ENCODE measurements at places on chromosomes 12 and 14. TPM values are rescaled to one million over a fixed set of nuclear protein-coding genes. Genes with fewer than 3 reads are reported as not detected.

DNA sequence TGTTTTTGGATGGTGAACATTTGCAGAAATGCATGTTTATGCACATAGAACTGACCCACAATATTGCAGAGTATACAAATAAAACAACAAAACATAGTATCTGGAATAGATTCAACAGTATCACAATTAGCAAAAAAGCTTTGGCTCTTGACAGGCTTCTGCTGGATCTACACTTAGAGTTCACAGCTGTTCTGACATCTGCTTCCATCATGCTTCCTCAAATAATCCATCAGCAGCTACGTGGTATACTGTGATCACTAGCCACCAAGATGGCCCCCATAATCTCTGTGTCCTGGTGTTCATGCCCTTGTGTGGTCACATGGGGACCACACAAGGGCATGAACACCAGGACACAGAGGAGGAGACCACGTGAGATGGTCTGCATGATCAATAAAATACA lies 166.6 kb upstream of the CCDC198 start:
- no peak for DNase-seq

DNA sequence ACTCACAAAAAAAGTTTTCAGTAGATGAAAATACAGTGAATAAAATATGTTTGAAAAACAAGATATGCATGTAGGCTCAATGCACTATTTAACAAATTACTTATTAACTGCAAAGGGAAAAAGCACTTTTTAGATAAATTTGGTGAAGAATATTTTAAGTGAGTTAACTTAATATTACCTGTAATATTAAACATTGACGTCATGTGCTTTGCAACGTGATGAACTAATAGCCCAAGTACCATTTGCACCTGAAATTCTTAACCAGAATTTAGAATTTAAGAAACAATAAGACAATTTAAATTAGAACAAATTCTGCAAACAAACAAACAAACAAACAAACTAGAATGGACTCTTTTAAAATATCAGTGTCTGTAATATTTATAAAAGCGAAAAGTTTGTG lies 659.0 kb upstream of the NOVA1 start:
- no peak for DNase-seq

The AMDHD1 gene
- 0.88 TPM for polyA plus RNA-seq

GRCh38 chr12:25872137-25872536 lies 86.3 kb upstream of the RASSF8 start:
- DNase-seq: no peak

- DNase-seq: no peak
Measured at GRCh38 chr14:92259613-92260357, 63.2 kb upstream of the SLC24A4 start.

DNA sequence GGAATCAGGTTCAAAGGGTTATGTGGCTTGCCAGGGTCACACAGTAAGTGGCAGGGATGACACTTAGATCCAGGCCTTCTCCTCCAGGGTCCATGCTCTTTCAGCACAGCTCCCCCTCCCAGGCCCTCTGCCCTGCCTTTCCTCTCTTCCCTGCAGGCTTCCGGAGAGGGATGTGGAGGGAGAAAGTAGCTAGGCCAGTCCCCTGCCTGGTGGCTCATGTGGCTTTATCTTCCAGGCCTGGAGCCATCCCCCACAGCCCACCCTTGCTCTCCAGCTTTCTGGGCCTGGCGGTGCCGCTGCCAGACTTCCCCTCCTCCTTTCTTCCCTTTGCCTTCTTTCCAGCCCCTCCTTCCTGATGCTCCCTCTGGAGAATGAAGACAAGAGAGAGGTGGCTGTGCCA lies 1.7 kb downstream of the PSMB11 start:
- DNase-seq: no peak

DNA sequence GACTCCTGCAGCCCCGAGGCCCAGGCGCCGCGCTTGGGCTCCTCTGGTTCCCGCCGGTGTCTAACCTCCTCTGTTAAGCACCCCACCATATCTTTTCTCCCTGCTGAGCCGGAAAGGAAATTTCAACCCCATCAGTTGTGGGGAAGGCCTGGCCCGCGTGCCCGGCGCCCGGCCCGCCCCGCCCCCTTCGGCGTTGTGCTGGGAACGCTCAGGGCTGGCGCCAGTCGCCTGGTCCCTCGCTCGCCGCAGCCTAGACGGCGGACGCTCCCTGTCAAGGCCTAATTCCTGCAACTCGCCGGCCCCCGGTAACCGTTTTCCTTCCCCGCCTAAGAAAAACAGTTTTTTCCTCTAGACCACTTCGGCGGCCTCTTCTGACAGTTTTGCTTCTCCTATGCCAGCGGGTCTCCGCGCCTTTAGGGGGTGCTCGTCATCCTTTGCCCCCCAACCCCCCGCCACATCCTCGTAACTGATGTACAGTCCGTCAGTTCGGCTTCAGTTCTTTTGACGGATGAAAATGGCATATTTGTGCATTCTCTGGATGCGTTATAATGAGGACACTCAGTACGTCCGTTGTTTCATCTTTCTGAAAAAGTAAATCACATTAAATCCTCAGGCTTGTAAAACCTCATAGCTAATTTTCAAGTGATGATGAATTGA lies 506 bp upstream of the NAP1L1 start:
- DNase-seq: no peak

The OR10AD1 gene
- not detected for polyA plus RNA-seq

- no peak for DNase-seq
Measured at GRCh38 chr12:47636908-47637780, 68.7 kb downstream of the RPAP3 start.

DNA sequence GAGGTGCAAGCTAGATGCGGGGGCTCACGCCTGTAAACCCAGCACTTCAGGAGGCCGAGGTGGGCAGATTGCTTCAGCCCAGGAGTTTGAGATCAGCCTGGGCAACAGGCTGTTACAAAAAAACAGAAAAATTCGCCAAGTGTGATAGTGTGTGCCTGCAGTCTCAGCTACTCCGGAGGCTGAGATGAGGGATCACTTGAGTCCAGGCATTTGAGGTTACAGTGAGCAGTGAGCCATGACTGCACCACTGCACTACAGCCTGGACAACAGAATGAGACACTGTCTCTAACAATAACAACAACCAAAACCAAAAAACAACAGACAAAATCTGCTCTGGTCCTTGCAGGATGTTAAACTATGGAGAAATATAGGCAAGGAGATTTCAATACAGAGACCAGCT lies 13.9 kb downstream of the BTBD7 start:
- no peak for DNase-seq

GRCh38 chr12:54616933-54617680 lies 17.6 kb downstream of the LACRT start:
- no peak for DNase-seq

GRCh38 chr14:37013078-37013477 lies 159.3 kb downstream of the SLC25A21 start:
- DNase-seq: no peak

DNA sequence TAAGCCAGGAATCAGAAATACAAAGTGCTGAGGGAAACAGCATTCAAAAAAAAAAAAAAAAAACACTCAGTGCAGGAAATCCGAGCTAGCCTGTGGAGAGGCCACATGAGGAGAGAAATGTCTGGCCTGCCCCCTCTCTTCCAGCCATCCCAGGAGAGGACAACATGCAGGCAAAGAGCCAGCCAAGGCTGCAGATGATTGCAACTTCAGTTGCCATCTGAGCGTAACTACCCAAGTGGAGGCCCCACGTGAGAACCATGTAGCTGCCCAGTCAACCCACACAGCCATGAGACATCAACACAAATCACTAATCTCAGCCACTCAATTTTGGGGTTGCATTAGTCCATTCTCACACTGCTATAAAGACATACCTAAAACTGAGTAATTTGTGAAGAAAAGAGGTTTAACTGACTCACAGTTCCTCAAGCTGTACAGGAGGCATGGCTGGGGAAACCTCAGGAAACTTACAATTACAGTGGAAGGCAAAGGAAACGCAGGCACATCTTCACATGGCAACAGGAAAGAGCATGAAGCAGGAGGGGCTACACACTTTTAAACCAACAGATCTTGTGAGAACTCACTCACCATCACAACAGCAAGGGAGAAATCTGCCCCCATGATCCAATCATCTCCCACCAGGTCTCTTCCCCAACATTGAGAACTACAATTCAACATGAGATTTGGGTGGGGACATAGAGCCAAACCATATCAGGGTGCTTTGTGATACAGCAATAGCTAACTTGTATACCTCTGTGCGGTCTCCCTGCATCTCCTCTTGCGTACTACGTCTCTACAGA lies 161.1 kb downstream of the PIWIL1 start:
- no peak for DNase-seq

GRCh38 chr14:38176379-38176778 lies 31.3 kb upstream of the SSTR1 start:
- no peak for DNase-seq

DNA sequence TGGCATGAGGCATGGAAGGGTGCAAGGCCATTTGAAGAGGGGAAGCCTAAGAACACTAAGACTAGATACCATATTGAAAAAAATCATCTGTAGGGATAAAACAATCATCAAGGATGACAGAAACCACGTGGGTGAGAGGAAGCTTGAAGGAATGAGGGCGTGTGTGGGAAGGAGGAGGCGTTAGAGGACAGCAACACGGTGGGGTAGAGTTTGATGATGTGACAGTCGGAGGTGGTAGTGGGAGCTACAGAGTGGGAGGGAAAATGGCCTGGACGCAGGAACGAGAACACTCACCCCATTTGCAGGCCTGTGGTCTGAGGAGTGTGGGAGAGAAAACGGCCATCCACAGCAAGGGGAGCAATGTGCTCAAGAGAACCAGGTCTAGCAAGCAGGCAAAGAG lies 25.4 kb upstream of the NUDT4 start:
- DNase-seq: no peak

GRCh38 chr14:77407158-77407557 lies 16.2 kb downstream of the NOXRED1 start:
- DNase-seq: no peak

DNA sequence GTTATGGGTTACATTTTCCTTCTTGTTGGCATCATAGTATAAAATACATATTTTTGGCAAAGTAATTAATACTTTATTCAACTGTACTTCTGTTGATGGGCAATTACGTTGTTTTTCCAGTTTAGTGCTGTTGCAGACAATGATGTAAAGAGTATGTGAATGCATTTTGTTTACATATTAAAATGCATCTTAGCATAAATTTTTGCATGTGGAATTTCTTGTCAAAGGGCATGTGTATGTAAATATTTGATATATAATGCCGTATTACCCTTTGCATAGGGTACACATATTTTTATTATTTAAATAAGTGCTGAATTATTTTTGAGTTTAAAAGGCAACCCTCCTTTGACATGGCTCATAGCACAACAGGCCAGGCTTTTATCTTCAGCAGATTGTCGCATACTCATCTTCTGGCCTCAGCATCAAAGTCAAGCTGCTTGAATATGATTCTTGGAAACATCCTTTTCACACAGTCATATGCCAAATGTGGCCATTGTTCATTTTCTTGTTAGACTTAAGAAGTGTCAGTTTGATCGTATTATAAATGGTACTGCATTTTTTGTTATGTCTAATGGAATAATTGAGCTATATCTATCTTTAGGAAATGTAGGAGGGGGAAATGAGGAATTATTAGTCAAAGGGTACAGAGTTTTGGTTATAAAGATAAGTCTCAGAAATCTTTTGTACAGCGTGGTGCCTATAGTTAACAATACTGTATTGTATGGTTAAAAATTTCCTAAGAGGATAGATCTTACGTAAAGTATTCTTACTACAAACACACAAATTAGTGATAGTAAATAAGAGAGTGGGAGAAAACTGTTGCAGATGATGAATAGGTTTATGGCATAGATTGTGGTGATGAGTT lies 138.5 kb downstream of the FUT8 start:
- DNase-seq: no peak

DNA sequence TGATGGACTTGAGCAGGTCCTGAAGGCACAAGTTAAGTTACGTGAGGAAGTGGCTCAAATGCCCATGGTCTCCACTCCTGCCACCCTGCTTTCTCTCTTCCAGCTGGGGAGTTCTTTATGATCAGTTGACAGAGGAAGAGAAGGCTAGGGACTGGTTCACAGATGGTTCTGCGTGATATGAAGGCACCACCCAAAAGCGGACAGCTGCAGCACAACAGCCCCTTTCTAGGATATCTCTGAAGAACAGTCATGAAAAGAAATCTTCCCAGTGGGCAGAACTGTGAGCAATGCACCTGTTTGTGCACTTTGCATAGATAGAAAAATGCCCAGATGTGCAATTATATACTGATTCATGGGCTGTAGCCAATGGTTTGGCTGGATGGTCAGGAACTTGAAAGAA lies 162.4 kb upstream of the FSCB start:
- no peak for DNase-seq

DNA sequence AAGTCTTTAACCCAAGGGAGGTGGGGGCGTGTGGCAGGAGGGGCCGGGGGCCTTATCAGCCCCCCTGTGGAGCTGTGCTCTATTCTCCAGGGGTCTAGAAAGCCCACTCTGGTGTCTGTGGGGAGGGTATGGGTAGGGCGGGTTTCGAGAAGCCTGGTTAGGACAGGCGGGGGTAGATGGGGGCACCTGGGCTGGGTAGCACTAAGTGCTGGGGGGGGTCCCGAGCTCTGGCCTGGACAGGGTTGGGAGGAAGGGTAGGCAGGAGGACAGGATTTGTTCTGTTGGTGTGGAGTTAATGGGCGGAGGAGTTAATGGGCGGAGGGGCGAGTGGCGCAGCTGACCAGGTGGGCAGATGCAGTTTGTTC lies 2.0 kb downstream of the PACS2 start:
- no peak for DNase-seq

- no peak for DNase-seq
Measured at GRCh38 chr12:129186952-129187351, 333.7 kb downstream of the GLT1D1 start.

The NKX2-1 gene
- polyA plus RNA-seq: not detected

The RHEBL1 gene
- 0.73 TPM for polyA plus RNA-seq

The RNASE7 gene
- polyA plus RNA-seq: not detected

GRCh38 chr12:19759227-19759626 lies 319.9 kb downstream of the AEBP2 start:
- DNase-seq: no peak

DNA sequence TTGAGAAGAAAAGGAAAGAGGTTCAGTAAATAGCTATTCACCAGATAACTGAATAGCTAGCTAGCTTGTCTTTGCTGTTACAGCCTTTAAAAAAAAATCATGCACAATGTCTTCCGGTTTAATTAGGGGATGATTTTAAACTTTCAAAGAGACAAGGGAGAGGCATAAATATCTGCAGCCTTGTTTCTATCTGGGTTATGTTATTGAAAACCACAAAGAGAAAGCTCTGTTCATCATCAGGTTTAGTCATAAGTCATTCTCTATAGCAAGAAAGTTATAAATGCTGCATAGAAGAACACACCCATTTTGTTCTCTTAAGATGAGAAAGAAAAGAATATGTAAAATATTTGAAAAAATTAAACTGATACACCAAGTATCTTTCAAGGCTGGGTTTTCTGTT lies 1046.9 kb downstream of the AACS start:
- DNase-seq: no peak

- DNase-seq: no peak
Measured at GRCh38 chr12:58907391-58907790, 12.9 kb downstream of the LRIG3 start.

All from heart right ventricle (tissue), 16 donors.